ENCODE measurements at places on chromosomes 2 and 18. TPM values are rescaled to one million over a fixed set of nuclear protein-coding genes. Genes with fewer than 3 reads are reported as not detected.

The VWA3B gene
- total RNA-seq: not detected

The MZT2B gene
- total RNA-seq: 281 TPM

The PAX3 gene
- total RNA-seq: 0.33 TPM

The CNTNAP5 gene
- under 0.01 TPM for total RNA-seq

The ATG16L1 gene
- 33.3 TPM for total RNA-seq

The CYP27C1 gene
- 0.11 TPM for total RNA-seq

The COA5 gene
- total RNA-seq: 22.4 TPM

The EPB41L3 gene
- 49.1 TPM for total RNA-seq

The PRKAG3 gene
- not detected for total RNA-seq

The CPO gene
- not detected for total RNA-seq

The ALPG gene
- total RNA-seq: not detected

The COL3A1 gene
- 6.9 TPM for total RNA-seq

The ALPP gene
- not detected for total RNA-seq

The C18orf63 gene
- total RNA-seq: not detected

The HOXD8 gene
- 23.8 TPM for total RNA-seq

The IHH gene
- total RNA-seq: 0.09 TPM

The MALT1 gene
- 21.5 TPM for total RNA-seq

The OBSL1 gene
- 32.1 TPM for total RNA-seq

The CAPN14 gene
- total RNA-seq: 0.09 TPM

The HOXD13 gene
- total RNA-seq: under 0.01 TPM
